ENCODE measurements at places on chromosomes 6 and 20.

GRCh38 chr6:95581073-95581472 is 3.7 kb downstream of the MANEA start:
- DNase-seq = no peak

GRCh38 chr20:56244259-56244658 is 4.3 kb upstream of the MC3R start:
- no peak for DNase-seq

- no peak for DNase-seq
Observed at GRCh38 chr6:71457929-71458328, 169.3 kb downstream of the OGFRL1 start.

GRCh38 chr20:1621316-1621715 is 1.5 kb upstream of the SIRPB1 start:
- no peak for DNase-seq

DNA sequence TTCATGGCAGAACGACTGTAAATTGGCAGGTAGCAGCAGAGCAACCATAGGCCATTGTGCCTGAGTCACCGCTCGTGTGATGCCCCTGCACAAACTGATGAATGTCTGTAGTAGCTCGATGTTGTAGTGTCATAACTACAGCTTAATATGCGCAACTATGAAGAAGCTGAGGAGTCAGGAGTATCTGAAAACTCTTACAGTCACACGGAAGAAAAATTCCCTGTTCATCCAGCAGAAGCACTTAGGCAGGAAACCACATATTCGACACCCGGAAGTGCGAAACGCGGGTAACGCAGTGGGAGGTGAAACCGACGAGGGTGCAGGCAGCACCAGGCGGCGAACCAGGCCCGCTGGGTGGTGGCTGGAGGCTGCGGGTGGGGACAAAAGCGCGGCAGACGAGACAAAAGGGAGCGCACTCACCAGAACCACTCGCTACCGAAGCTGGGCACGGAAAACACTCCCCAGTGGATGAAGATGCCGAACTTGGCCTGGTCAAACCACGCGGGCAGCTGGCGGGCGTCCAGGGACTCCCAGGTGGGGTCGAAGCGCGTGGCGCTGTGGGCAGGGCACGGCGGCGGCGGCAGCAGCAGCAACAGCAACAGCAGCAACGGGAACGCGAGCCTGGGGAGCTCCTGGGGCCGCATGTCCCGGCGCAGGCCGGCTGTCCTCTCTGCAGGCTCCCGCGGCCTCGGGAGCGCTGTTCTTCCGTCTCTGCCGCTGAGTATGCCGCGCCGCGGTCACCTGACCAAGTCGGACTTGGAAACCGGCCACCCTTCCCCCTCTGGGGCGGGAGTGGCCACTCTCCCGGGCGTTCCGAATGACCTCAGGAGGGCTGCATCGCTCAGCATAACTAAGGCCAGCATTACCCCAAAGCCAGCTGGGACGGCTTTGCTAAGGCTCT is at the start of gene FUCA2:
Gene FUCA2 (minus strand): TSS at position 730 of the 901 bp plus-strand sequence. CDS start 86 bp downstream, at position 644.
- DNase-seq = peak; percentile 79

GRCh38 chr6:165077876-165078275 is 231.5 kb downstream of the C6orf118 start:
- DNase-seq = no peak

GRCh38 chr20:13223736-13224520 is 2.9 kb downstream of the ISM1 start:
- DNase-seq = no peak

GRCh38 chr20:49559411-49560081 is 8.4 kb downstream of the PTGIS start:
- no peak for DNase-seq

DNA sequence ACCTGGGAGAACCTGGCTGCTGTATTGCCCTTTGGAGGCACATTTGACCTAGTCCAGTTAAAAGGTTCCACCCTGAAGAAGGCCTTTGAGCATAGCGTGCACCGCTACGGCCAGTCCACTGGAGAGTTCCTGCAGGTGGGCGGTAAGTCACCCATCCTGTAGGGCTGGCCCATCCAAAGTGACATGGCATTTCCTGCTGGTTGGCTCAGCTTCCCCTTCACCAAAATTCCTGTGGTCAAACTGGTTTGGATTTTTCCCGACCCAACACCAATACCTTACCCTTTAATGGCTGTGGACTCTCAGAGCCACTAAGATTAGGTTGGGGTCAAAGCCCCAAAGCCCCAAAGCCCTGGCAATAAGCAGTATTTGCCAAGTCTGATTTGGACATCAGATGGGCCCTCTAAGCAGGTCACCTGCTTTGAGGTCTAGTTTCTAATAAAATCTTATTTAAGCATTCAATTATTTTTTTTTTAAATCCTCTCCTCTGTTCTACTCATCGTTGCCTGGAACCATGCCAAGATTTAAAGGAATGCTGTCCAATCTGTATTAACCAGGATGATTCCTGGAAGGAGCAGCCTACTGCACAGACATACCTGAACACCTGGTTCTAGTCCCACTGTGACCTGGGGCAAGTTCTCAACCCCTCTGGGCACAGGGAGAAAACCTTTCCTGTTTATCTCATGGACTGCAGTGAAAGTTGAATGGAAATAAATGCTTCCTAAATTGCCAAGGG is 40.8 kb downstream of the NT5E start:
- no peak for DNase-seq

- no peak for DNase-seq
Observed at GRCh38 chr6:23089981-23090380, 520.6 kb downstream of the HDGFL1 start.
